ENCODE measurements at places on chromosomes 1 and 21.

GRCh38 chr1:78649628-78650027 is at the start of gene IFI44:
Gene IFI44 (plus strand): TSS chr1:78649831. CDS start chr1:78650196, 365 bp downstream.
- DNase-seq = peak; percentile 70

GRCh38 chr1:35603941-35604340 is 30.8 kb downstream of the TFAP2E start:
- no peak for DNase-seq

DNA sequence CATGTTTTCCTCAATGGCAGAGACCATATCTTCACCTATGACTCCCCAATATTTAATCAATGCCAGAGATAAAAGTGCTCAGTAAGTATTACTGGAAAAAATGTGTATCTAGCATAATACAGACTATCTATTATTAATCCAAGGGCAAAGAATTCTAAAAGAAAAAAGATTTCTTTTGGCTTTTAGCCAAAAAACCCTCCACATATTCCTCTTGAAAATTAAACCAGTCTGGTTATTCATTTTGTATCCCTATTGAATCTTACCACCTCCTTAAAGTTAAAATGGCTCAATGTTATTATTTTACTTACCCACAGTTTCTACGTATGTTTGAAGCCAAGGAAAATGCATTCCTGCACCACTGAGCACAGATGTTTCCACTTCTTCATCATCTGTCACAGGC is 1.6 kb downstream of the TAF1A start:
- no peak for DNase-seq

DNA sequence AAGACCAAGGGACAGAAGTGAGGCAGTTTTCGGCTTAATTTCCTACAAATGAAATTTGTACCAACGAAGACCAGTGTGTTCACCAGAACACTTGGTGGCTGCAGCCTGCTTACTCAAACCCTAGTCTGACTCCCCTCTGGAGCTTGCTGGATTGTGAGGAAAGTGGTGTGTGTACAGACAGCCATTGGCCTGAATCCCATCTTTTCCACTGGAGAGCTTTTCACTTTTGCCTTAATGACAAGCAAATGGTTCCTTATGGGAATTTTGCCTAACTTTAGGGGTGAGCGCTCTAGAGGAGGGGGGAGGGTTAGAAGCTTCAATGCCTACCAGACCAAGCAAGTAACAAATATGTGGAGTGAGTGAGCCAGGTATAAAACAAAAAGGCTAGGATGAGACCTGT is 17.3 kb downstream of the METTL13 start:
- no peak for DNase-seq

DNA sequence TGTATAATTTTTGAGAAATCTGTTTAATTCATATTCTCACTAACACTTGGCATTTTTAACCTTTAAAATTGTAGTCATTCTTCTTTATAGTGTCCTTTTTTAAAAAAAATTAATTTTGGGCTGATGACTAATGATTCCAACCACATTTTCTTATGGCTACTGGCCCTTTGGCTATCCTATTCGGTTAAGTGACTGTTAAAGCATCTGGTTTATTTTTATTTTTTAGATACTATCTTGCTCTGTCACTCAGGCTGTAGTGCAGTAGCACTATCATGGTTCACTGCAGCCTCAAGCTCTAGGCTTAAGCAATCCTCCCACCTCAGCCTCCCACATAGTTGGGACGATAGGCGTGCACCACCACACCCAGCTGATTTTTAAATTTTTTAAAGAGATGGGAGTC is 723.2 kb upstream of the CXADR start:
- no peak for DNase-seq
